ENCODE measurements at places on chromosomes 4 and X.
A peak's percentile ranks its signal among the peaks of the same experiment; 100 is the strongest.

DNA sequence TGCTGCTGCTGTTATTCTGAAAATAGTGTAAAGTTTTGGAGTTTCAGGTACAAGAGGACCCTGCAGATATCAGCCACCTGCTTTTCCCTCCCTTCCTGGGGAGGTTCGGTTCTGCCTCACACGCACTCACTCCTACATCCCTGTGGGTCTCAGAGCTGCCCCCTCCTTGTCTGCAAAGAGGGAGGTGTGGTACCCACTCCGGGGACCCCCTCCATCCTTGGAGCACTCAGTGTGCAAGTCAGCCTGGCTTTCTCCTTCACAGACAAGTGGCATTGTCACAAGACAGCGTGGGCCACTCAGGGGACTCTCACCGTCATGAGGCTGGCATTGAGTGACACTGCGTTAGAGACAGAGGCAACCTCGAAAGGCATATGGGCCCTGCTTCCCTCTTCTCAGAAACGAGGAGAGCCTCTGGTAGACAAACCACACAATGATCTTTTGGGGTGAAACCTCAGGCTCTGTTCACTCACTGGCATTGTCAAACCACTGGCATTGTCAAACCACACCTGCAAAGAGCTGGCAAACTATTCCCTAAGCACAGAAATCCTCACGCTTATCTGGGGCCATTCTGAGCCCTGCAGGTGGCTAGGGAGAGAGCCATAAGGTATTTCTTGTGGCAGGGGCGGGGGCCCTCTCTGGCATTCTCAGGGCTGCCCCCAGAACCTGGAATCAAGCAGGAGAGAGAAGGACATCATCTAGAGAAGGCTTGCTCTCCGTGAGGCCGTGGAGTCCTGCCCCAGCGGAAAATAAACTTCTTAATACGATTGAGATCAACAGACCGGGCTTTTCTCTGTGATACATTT, 285.0 kb downstream of the SHOX start:
- peak; percentile 67 for DNase-seq

DNA sequence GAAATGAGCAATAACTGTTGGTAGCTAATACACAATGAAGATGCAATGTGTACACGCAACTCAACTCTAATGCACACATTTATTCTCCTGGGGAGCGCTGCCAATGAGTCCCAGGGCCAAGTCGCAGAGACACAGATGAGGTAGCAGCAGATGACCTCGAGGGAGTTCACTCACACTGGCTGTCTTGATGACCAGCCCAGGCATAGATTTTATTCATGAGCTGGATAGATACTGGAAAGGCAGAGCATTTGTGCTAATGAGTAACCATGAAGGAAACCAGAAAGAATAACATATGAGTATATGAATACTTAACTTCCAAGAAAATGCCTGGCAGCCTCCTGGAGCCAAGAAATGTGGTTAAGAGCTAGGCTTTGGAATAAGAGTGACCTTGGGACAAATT, 42.3 kb downstream of the RASL11B start:
- peak; percentile 50 for DNase-seq

- peak; percentile 64 for DNase-seq
These were observed 37.4 kb downstream of the SCD5 start for GRCh38 chr4:82761229-82761628.

- DNase-seq, result no peak
These were observed 74.4 kb downstream of the CASP3 start for GRCh38 chr4:184574861-184575260.

DNA sequence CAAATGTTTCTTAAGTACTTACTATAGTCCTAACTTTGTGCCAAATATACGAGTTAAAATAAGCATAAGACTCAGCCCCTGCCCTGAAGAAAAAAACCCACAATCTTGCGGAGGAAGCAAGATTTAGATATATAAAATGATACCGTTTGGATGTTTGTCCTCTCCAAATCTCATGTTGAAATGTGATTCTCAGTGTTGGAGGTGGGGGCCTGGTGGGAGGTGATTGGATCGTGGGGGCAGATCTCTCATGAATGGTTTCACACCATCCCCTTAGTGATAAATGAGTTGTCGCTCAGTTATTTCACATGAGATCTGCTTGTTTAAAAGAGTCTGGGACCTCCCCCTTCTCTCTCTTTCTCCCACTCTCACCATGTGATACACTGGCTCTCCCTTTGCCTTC, 28.7 kb downstream of the EFHC2 start:
- no peak for DNase-seq

- DNase-seq, result no peak
These were observed 855.6 kb downstream of the CCSER1 start for GRCh38 chr4:90982813-90983212.

GRCh38 chr4:121651597-121651996, 45.2 kb downstream of the ANXA5 start:
- no peak for DNase-seq

Measured in eye (tissue), 1 donor.